ENCODE measurements at places on chromosomes 5 and 9.

- DNase-seq = no peak
These were observed 144.5 kb downstream of the KIAA0825 start for GRCh38 chr5:94473936-94474335.

DNA sequence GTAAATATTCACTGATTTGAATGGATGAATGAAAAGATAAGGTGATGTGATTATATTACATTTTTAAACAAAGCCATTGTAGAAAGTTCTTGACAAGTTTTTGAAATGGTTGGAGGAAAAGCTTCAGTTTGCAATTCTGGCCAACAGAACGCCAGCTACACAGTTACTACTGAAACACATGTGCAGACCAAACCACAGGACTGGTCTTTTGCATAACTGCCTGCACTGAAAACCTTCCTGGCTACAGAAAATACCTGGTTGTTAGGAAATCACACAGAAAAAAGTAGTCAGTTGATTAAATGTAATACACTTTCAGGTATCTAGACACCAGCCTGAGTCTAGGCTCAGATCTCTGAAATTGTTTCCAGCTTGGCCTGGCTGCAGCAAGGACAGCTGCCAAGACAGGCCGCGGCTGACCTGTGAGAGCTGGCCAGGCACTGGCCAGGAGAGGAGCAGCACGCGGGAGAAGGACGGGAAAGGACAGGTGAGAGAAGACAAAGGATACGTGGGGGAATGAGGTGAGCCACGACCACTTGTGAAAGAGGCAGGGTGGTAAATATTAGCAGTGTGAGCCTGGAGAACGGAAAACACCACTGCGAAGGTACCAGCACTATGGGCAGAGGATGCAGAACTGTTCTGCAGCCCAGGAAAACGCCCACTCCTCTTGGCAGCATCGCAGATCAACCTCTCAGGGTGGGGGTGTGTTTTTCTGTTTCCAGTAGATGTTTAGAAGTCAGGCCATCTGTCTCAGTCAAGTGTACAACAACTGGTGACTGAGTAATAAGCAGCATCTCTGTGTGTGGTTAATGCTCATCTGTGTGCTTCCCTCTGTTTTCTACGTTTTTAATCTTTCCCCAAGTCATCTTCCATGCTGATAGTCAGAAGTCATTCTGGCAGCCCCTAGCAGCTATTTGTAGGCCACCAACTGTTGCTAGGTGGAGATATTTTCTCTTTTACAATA is 137.4 kb downstream of the SCAMP1 start:
- no peak for DNase-seq

DNA sequence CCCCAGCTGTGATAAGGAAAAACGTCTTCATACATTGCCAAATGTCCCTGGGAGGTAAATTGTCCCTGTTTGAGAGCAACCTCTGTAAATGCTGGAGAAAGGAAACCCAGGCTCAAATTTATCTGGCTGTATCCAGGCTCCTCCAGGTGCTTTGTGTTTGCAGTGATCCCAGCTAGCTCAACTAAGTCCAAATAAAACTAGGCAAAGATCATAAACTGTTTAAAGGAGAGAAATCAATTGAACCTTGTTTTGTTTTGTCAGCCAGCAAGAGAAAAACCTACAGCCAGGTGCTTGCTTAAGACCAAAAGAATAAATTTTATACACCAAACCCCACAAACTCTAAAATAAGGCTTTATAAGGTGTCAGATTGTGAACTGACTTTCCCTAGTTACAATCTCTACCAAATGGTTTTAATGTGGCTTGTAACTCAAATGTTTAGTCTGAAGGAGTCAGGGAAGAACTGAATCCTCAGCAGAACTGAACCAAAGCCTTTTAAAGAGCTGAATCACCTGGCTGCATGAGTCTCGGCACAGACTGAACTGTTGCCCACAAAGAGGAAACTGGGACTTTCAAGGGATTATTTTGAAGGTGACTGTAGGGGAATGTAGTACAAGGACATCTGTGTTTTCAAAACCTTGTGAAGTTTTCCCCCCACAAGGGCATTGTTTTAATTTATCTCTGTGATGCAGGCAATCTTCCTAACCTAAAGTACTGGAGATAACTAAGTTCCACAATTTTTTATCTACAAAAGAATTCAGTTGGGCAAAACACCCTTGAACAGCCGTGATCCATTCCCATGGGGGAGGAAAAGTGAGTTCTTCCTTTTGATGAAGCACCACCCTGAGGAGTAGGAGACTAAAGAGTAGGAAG is 201.7 kb upstream of the TARS1 start:
- DNase-seq = no peak

- no peak for DNase-seq
These were observed 1065.4 kb downstream of the TAF11L14 start for GRCh38 chr5:18699681-18700080.

DNA sequence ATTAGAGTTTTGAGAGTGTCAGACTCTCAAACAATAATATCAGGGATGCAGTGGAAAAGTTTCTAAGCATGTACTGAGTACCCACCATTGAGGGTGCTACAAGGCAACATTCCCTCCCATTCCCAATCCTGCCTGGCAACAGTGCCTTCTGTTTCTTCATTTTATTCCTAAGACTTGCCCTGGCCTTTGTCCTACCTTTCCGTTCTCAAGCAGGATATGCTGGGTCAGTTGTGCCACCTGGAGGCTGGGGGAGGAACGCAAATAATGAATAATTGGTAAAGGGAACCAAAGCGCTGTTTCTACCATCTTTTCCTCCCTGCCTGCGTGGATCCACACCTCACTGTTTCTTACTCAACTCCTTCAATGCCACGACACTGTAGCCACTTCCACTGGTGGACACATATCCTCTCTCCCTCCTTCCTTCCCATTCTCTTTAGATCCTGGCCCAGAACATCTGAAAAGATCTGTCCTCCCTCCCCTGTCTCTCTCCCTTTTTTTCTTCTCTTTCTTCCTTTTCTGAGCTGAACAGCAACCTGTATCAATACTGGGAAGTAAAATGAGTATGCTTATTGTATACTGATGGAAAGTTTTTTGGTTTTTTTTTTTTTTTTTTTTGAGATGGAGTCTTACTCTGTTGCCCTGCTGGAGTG is 149.5 kb downstream of the C9orf152 start:
- DNase-seq = peak; percentile 61

- no peak for DNase-seq
These were observed 430.4 kb downstream of the CAAP1 start for GRCh38 chr9:26462213-26462612.

DNA sequence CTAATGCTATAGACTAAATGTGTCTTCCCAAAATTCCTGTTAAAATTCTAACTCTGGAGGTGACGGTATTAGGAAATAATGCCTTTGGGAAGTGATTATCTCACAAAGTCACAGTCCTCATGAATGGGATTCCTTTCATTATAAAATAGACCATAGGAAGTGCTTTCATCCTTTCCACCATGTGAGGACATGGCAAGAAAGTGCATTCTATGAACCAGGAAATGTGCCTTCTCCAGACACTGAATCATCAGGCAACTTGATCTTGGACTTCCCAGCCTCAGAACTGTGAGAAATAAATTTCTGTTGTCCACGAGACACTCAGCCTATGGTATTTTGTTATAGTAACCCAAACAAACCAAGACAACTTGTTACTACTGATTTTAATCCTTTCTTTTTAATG is 582.4 kb upstream of the C9orf72 start:
- no peak for DNase-seq

DNA sequence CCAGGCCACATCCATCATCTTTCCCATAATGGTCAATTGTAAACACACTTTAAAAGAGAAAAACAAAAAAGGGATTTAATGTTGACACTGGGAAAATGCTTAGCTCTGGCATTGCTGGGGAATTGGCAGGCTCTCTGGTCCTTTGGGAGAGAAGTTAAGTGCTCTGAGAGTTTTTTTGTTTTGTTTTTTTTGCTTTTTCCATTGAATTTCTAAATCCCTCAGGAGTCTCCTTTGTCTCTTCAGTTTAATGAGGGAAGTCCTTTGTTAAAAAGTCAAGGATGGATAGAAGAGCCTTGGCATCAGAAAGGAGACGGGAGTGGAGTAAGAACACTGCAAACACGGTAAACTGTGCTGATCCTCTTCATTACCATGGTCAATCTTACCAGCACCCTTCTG is 7.1 kb upstream of the HAND1 start:
- DNase-seq = no peak

DNA sequence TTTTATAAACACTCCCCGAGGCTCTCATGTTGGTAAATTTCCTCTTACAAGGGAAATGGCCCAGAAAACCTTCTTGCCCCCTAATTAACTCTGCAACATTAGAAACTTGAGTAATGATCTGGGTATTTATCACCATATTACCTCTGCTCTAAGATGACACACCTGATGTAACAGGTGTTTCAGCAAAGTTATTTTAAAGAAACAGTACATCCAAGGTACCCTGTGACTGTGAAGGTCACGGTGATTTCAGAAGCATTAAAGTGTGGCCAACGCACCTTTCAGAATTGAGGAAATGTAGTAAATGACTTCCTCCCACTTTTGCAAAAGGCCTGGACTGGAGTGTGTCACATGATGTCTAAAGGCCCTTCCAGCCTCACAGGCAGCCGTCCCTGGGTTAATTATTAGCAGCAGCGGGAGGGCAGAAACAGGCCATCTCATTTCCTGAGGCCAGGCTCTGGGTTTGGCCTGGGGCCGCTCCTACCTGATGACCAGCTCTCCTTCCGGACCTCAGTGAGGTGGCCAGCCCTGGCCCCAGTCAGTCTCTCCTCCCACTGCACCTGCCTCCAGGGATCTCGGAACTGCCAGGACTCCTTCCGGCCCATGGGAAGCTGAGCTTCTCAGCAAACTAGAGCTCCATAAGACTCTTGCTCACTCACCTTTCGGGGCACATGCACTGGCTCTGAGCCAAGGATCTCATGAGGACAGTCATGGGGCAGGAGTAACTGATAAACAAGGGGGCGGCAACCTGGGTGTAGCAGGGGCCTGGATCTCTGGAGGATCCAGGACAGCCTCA is 20.7 kb downstream of the PTPN3 start:
- no peak for DNase-seq

DNA sequence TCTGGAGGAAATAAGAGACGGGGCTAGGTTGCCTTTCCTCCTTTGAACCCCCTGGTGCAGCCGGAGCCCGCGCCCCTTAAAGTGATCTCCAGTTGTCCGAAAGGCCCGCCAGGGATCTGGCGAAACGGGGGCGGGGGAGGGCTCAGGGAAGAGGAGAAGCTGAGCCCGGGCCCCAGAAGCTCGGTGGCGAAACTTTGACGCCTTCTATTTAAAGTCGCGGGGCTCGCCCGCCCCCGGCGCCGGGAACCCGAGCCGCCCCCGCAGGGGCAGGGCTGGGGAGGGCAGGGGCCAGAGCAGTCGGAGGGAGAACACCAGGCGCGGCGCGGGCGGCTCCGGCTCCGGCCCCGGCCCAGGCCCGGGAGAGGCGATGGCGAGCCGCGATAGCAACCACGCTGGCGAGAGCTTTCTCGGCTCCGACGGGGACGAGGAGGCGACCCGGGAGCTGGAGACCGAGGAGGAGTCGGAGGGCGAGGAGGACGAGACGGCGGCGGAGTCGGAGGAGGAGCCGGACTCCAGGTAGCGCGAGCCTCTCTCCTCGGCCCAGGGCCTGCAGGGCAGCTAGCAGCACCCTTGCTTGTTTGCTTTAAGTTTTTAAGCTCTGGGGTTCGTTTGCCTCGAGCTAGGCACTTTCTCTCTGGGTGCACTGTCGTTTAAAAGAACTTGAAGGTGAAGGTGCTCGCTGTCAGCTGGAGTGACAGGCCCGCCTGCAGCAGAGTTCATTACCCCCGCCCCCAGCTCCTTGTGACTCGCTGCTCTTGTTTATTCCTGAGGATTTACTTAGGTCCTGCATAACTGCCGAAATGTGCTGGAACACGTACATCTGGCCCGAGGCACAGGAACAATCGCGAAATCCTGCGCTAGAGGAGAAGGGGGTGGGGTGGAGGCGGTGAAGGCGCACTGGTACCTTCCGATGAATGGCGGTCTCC is at the start of gene CMYA5:
Gene CMYA5 (plus strand): TSS at position 296 of the 926 bp plus-strand sequence. CDS start 72 bp downstream, at position 368.
- DNase-seq = peak; percentile 50
